Umbilical cord (tissue), 2 donors: ENCODE measurements at places on chromosomes 13 and 19.

GRCh38 chr19:16472992-16473391 is 1.2 kb upstream of the EPS15L1 start:
- no peak for DNase-seq

- DNase-seq, result peak; percentile 74
Observed at GRCh38 chr19:572743-573518, 535 bp downstream of the BSG start.

DNA sequence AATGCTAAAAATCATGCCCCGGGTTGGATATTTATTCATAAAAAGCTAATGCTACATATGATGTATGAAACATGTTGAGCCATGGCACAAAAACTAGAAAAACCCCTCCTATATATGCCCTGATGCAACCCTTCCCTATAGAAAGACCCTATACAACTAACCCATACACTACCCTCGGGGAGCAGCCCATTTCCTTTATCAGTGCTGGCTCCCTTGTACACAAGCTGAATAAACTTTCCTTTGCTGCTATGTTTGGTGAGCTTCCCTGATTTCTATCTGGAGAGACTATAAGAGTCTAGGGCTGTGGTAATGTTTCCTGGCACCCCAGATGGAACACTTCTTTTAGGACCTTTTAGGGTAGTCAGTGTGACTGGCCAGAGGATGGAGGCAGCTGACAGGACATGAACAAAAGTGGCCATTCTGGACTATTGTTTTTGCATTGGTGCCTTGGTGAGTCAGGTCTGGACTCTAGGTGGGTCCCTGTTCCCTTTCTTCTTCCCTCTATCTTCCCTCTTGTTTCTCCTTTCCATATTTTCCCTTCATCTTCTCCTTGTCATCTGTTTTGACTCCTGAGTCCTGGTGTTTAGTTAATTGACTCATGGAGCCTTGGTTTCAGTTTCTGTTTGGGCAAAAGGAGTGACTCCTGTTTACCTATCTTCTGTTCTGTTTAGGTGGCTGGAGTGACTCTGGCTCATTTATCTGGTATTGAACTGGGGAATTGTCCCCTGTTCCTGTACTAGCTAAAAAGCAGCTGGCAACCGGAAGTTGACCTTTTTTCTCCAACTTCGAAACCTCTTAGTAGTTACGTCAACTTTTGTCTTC is 1321.8 kb upstream of the PCDH9 start:
- no peak for DNase-seq

DNA sequence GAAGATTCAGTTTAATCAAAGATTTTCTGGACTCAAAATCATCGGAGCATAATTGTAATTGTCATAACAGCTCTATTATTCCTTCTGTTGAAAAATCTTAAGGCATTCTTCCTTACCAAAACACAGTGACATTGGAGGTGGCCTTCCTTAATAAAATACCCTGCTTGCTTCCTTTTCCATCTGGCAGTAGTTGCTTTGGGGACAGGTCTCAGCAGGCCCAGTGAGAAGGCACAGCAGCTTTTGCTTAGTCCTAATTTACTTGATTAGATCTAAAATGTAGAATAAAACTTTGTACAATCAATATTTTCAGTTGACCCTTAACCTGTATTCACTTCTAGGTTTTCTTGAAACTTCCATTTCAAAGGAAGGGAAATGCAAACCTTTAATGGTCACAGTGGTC is 471.6 kb downstream of the PCDH20 start:
- DNase-seq, result no peak

GRCh38 chr13:46609726-46610125 is 56.8 kb downstream of the LRCH1 start:
- no peak for DNase-seq

DNA sequence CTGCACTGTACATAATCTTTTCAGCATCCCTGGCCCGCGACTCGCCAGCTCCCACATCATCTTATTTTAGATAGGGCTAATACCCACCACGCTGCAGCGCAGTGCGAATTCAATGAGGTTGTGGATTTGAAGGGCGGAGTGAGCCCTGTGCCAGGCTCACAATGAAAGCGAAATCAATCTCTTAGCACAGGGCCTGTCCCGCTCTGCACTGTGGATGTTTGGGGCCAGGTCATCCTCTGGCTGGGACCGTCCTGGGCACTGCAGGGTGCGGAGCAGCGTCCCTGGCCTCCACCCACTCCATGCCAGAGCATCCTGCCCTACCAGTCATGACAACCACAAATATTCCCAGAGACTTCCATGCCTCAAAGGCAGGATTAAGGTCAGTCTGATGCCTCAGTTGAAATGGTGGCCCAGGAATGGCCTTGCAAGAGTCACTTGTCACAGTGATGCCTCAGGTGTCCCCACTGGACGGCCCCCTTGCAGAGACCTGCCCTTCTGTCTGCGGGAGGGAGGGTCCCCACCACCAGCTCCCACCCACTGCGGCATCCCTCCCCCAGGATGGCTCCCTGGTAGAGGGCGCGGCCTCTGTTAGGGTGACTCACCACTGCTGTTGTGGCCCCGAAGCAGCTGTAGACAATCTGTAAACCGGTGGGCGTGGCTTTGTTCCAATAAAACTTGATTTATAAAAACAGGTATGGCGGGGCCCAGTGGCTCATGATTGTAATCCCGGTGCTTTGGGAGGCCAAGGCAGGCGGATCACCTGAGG is 5.6 kb downstream of the UHRF1 start:
- peak; percentile 30 for DNase-seq

- DNase-seq, result no peak
Observed at GRCh38 chr19:38513762-38514167, 80.3 kb downstream of the RYR1 start.

- no peak for DNase-seq
Observed at GRCh38 chr13:30022796-30023195, 172.4 kb upstream of the UBL3 start.

GRCh38 chr19:1289686-1290025 is 4.0 kb downstream of the EFNA2 start:
- no peak for DNase-seq

- DNase-seq, result no peak
Observed at GRCh38 chr13:111385183-111385857, 64.9 kb downstream of the TEX29 start.

DNA sequence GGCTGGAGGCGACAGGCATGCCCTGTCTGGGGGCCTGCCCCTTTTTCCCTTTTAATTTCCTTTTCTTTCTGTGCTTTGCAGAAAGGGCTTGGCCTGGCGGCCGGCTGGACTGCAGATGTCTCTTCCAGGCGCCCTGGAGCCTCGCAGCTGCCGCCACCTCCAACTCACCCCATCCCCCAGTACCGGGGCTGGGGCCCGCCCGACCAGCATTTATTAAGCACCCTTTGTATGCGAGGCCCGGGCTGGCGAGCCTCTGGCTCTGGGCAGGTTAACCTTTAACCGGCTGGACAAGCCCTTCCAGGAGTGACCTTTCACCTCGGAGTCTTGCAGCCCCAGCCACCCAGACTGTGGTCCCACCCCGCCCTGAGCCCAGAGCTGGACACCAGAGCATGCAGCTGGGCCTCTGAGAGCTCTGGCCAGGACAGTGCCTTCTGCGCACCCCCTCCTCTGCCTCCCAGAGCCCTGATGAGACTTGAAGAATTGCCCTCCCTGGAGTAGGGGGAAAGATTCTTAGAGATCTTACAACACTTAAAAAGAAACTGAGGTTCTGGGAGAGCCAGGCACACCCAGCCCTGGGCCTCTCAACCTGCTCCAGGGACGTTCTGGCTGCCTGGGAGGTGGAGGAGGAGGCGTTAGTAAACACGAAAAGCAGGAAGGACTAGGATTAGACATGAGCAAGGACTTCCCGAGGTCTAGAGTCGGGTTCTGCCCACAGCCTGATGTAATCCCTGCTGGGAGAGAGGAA is 1.1 kb upstream of the NR2F6 start:
- DNase-seq, result peak; percentile 78

- no peak for DNase-seq
Observed at GRCh38 chr19:1361601-1362386, 21.9 kb upstream of the NDUFS7 start.

DNA sequence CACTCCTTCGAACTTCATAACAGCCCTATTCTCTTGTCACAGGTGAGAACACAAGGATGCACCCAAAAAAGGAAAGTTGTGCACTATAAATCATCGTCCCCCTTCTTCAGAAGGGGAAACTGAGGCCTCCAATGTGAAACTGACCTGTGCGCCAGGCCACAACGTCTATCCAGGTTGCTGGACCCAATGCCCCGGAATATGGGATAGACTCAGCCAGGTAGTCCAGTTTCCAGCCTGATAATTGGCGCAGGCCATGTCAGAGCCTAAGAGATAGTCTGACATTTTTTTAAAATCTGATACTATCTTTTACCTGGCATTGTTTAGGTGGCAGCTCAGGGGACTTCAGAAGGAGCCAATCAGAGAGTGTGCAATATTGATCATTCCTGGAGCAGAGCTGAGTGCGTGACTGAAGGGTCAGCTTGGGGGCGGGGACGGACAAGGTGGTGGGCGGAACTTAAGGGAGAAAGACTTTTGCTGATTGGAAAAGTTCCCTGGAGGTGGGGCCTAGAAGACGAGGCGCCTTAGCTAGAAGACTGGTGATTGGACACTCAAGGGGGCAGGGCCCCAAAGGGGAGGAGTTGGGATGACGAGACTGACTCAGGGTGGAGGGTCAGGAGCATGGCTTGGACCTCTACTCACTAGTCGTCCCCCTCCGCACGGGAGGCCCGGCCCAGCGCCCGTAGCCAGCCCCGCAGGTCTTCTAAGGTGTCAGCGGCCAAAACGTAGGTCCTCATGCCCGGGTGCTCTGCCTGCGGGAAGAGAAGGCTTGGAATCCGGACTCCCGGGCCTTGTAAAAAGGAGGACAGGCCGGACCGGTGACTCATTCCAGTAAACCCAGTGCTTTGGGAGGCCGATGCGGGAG is 8.5 kb downstream of the PLEKHA4 start:
- peak; percentile 28 for DNase-seq

DNA sequence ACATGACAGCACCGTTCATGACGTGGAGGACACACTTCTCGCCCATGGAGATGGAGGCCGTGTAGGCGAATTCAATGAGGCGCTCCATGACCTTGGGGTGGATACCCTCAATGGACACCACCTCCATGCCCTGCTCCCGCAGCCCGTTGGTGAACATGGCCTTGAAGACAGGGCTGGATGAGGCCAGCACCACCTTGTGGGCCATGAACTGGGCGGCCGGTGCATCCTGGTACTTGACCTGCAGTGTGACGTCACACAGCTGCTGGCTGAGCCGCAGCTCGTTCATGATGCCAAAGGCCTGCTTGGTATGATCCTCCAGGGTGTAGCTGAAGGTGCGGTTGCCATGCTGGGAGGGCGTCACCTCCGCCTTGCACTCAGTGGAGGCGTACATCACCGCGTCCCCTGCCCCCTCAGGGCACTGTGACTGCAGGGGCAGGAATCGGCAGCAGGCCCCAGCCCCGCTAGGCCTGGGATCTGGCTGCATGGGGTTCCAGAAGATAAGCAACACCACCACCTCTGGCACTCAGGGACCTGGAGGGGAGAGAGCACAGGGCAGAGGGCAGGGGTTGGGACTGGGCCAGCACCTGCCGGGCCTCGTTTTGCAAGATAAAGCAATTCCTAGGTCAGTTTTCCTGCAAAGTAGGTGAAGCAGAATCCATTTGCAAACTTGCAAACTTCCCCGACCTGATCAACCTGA is 3.5 kb downstream of the KEAP1 start:
- no peak for DNase-seq

DNA sequence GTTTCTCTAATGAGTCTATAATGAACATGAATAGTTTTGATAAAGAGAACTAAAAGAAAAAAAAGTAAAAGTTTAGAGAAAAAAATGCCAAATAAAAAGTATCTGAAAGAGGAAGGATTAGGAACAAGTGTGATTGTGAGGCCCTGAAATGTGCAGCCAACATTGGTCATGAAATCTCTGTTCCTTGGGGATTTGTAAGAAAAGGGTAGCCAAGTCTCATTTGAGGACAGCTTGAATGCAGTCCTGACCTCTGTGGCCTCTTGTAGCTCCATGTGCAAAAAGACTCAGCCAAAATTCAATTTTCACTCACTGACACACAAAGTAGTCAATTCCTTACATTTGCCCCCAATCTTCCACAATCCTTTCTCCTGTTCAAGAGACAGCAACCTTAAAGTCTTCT is 167.9 kb downstream of the KLF12 start:
- DNase-seq, result no peak

- no peak for DNase-seq
Observed at GRCh38 chr19:48665786-48666185, 7.0 kb downstream of the NTN5 start.

DNA sequence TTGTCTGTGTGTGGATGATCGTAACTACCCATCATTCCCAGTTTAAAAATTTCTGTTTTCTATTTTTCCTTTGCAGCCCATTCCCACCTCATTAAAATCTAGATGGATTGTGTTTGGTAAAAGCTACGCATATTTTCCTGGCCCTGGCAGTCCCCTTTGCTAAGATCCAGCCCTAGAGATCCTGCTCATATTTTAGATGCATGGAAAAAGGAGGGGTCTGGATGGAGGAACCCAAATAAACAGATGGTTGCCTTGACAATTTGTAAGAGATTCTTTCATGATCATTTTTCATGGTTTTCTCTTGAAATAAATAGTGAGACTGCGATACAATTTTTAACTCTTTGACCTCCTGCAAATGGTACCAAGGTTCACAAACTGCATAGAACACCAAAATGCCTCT is 174.4 kb downstream of the SLC7A1 start:
- DNase-seq, result no peak

DNA sequence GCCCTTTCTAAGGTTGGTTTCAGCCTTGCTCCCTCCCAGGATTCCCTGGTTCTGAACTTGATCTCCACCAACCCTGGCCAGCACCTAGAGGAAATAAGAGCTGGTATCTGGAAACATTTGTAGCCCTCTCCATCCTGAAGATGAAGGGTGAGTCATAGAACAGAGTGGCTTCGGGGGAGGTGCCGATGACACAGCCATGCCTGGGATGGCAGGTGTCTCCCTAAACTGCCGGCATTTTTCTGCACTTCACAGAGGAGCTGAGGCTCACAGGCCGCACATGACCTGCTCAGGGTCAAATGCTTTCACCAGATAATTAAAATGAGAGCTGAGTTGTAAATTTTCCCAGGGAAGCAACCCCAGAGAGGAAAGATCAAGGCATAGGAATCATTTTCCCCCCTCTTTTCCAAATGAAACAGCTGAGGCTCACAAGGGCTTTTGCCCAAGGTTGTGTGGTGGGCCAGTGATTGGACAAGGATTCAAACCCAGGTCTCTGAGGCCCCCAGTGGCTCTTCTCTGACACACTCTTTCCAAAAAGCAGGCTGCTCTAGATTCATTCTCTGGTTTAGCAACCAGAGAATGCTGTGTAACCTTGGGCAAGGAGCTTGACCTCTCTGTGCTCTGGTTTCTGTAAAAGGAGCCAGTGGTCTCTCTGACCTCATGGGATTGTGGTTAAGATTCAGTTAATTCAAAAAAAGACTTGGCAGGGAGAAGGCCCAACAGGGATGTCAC is 1.2 kb upstream of the SLC25A42 start:
- DNase-seq, result no peak

GRCh38 chr13:109651854-109652253 is 134.5 kb downstream of the IRS2 start:
- DNase-seq, result no peak
